ENCODE measurements at places on chromosomes 12 and 14.

DNA sequence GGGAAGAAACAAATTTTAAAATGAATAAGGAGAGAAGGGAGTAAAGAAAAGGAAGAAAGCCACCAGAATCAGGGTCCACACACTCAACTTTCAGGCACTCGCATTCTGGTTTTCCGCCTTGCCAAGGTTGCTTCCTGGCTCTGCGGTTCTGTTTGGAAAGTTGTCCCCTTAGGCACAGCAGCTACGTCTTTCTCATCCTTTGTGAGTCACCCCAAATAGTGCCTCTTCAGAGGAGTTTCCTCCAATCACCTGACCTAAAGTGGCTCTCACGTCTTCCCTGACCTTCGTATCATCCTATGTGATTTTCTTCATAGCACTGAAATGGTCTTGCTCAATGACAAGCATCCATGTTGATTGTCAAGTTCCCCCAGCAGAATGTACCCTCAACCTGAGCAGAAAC, 99.5 kb upstream of the TMCC3 start:
- no peak for DNase-seq

DNA sequence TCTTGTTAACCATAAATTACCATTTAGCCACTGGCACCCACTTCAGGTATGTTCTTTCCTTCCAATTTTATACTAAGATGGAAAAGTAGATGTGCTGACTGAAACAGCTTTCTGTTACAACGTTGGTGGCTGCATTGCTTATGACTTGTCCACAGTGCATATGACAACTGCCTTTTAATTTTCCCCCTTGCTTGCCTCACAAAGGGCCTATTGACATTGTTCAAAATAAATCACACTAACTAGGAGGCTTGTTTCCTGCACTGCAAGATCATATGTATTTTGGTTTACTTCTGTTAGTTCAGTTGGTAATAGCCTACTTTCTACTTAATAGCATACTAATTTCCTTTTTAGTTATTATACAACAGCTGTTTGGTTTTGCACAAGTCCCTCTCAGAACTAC, 55.4 kb downstream of the SCAF11 start:
- no peak for DNase-seq

DNA sequence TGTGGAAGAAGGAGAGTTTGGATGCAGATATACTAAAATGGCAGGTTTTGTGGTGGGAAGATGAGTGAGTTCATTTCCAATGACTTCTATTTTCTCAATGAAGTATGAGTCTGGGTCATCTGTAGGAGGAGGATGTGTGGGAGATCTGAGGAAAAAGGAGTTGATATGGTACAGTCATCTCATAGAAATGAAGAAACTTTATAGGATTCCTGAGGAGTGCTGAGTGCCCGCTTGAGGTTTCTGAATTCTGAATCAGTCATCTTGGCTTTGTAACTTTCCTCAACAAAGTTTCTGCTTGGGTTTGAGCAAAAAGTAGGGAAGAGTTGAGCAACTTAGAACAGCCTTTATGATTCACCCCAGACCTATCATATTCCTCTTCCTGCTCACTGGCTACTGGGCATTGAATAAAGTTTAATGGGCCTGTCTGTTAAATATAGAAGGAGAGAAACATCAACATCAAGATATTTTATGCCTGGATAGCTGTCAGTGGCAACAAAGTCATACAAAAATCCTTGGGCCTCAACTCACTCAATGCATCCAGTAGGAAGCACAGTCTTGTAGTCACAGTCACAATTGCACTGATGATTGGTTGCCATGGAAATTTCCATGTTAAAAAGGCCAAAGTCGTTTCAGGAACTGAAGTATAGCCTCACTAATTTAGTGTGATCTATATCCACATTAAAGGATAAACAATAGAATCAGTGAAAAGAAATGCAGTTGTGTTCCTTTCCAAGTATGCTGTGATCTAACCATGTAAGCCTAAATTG, 284.7 kb downstream of the DUSP6 start:
- DNase-seq: no peak

GRCh38 chr12:6361834-6362233, 13.5 kb downstream of the SCNN1A start:
- no peak for DNase-seq

DNA sequence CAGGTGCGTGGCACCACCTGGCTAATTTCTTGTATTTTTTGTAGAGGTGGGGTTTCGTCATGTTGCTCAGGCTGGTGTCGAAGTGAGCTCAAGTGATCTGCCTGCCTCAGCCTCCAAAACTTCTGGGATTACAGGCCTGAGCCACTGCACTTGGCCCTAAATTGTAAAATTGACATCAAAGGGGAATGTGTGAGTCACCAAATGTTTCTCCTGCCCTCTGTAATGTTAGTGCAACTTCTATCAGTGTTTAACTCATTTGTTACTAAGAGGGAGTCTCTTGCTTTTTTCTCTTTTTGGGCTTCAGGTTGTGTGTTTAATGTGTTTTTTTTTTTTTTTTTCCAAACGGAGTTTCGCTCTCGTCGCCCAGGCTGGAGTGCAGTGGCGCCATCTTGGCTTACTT, 2.3 kb downstream of the TULP3 start:
- no peak for DNase-seq

GRCh38 chr12:93094988-93095737, 166.1 kb upstream of the EEA1 start:
- DNase-seq: no peak

GRCh38 chr12:111078731-111079130, 158.4 kb upstream of the MYL2 start:
- no peak for DNase-seq

DNA sequence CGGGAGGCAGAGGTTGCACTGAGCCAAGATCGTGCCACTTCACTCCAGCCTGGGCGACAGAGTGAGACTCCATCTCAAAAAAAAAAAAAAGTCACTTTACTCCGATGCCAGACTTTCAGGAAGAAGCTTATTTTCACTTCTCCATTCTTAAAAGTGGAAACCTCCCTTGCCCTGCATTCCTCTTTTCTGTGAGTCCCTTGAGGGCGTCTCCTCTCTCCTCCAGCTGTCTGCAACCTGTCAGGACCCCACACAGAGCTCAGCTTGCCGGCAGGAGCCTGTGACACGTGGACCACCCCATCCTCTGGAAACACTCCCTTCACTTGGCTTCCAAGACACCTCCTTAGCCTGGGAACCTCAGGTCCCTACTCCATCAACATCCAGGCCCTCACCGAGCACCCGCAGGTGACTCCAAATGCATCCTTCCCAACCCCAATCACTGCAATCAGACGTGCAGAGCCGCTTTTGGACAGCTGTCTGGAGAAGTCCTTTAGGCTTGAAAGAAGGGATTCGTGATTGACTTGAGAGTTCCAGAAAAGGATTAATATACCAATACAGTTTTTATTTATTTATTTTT, 34.3 kb downstream of the SLC15A4 start:
- no peak for DNase-seq

DNA sequence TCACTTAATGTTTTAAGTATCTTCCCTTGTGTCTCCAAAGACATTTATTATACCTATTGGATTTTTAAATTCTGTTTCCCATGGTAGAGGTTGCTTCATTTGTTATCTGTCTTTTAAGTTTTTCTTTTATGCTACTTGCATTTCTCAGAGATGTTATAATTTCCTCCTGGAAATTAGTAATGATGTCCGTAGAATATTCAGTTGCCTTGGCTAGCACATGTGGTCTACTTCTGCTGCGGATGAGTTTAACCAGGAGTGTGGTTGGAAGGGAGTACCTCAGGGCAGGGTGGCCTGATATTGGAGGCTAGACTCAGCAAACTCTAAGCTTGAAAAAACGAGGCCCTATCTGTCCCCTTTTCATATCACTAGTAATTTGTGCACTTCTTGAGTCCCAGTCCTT, 8.8 kb upstream of the EVL start:
- DNase-seq: no peak

DNA sequence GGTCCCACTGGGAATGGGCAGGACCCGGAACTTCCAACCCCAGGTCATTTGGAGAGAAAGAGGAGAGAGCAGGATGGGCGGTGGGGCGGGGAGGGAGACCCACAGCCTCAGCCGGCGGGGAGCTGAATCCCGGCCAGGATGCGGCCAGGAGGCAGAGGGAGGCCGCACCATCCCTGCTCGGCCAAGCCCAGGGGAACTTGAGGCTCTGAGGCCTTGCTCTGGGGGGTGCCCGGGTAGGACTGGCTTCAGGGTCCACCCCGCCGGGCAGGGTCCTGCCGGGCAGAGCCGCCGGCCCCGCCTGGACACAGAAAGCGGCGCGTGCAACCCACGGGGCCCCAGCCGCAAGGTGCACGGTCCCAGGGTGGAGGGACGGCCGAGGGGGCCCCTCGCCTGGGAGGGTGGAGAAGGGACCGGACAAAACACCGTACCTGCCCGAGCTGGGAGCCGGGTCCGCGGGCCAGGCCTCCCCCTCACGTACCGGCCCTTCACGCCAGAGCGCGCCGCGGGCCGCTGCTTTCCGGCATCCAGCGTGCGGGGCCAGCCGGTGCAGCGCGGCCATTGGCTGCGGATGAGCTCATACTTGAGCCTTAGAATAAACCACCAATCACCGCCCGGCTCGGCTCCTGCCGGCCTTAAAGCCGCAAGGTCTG, at the start of gene RPS6KL1:
TSS of gene RPS6KL1 (minus strand) at position 509 of the 650 bp plus-strand sequence. CDS start 1,719 bp downstream, outside the sequence.
- peak; percentile 48 for DNase-seq

DNA sequence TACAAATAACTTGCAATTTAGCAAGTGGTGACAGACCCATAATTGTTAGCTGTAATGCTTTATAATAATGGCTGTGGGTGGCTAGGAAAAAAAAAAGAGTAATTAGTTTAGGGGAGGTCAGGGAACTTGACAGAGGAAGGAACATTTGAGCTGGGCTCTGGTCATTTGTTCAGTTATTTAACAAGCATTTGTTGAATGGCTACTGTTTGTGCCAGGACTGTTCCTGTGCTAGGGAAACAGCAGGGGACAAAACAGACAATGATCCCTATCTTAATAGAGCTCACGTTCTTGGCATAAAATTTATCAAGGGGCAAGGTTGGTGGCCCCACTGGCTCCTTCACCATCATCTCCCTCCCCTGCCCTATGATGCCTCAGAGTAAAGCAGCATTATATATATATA, 18.5 kb downstream of the CHST11 start:
- no peak for DNase-seq

- no peak for DNase-seq
Measured at GRCh38 chr12:117228239-117228638, 38.0 kb upstream of the FBXO21 start.

- DNase-seq: no peak
Measured at GRCh38 chr12:132423820-132424645, 65.9 kb upstream of the FBRSL1 start.

GRCh38 chr12:4118017-4118510, 155.5 kb upstream of the CCND2 start:
- DNase-seq: no peak

GRCh38 chr14:66709291-66709690, 201.3 kb downstream of the GPHN start:
- DNase-seq: no peak

DNA sequence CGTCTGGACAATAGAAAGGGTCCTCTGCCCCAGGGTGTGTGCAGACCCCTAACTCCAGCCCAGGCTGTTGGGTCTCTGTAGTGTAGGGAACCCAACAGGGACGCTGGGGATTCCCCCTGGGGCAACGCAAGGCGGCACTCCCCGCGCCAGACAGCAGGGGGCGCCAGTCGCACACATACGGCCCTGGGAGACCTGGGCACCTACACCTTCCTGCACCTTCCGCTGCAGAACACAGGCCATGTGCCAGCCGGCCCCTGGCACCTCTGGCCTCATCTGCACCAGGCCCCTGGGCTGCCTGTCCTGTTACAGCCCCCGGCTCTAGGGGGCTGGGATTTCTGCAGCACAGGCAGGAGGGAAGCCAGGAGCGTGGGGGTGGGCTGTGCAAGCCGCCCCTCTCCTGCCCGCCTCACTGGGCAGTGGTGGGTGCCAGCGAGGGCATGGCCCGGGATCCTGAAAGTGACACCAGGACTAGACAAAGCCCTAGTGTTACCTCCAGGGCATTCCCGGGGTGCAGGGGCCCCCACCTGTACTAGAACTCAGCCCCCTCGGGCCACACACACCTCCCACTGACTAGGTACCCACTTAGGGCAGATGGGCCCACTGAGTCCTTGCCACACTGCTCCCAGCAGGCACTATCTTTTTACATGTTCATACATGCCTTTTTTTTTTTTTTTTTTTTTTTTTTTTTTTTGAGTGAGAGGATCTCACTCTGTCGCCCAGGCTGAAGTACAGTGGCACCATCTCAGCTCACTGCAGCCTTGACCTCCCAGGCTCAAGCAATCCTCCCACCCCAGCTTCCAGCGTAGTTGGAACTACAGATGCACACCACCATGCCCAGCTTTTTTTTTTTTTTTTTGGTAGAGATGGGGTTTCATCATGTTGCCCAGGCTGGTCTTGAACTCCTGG, 37.5 kb downstream of the CCNK start:
- peak; percentile 81 for DNase-seq

DNA sequence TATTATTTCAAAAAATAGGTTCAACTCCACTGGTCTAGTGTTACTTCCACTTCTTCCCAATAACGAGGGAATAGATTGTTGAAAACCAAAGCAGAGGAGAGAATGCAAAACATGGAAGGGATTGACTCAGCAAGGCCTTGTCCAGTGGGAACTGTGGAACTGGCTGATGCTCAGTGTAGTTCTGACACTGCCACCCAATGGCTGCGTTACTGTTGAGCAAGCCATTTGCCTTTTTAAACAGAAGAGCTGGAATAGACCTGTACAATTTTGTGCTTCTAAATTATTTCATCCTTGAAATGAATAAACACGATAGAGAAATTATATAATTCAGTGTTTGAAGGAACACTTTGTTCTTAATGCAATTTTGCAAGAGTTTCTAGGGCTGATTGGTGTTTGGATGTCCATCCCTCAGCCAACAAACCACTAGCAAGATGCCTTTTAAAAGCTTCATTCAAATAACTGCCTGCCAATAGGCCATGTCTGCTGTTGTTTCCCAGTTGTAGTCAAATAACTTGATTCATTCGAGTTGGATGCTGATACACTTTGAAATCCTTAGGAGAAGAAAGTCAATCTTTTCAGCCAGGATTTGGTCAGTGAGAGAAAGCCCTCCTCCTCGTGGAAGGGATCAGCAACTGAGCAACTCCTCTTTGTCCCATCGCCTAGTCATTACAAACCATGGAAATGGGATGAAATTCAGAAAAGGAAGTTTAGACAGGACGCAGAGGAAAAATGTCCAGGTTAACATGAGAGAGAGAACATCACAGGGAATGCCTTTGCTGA, 7.3 kb upstream of the MGP start:
- no peak for DNase-seq

DNA sequence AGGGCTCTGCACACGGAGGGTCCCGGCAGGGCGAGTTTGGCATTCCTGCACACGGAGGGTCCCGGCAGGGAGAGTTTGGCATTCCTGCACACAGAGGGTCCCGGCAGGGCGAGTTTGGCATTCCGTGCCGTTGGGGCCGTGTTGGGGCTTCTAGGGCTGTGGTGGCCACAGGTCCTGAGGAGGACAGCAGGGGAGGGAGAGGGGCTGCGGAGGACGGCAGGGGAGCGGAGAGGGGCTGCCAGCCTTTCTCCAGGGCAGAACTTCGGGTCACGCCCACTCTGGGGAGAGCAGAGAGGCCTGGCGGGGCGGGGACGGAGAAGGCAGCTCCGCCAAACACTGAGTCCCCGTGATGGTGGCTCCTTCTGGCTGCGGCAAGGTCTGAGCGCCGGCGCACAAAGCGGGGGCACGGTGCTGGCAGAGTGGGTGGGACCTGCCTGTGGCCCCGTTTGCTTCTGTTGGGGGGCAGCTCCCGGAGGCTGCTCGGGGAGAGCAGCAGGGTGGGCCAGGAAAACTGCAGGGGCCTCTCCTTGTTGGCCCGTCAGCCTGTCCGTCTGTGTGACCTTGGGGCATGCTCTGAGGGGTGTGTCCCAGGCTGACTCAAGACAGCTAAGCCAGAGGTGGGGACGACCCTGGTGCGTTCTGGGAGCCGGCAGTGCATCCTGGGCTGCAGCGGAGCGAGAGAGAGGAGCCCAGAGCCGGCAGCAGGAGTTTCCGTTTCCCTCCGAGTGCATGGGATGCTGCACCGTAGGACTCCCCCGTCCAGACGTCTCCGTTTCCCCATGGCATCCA, 60.2 kb downstream of the LRCOL1 start:
- no peak for DNase-seq

Data from activated naive CD4-positive, alpha-beta T cell (primary cell).